Activated CD4-positive, alpha-beta T cell treated with anti-CD3 and anti-CD28 coated beads, Interleukin-10, Interleukin-2, amounts not matched to agents 100 ng/mL and 50 ng/mL, durations not matched to agents 16 hours and 8 hours (primary cell): ENCODE measurements at places on chromosomes 13 and 19.

- peak; percentile 79 for DNase-seq
These were observed 2.9 kb downstream of the WDR83 start for GRCh38 chr19:12669270-12670158.

DNA sequence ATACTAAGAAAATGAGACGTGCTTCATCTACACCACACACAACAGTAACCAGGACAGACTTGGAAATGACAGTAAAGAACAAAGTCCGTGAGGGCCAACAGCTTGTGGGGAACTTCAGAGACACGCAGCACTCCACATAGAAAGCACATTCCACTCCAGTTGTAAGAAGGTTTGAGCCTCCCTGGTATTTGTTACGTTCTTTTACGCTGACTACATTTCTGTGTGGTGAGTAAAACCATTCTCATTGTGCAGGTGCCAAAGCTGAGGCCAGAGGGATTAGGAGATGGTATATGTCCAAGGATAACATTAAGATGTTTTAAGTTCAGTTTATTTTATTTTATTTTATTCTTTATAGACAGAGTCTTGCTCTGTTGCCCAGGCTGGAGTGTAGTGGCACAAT, 1189.9 kb downstream of the UQCRFS1 start:
- DNase-seq, result no peak

DNA sequence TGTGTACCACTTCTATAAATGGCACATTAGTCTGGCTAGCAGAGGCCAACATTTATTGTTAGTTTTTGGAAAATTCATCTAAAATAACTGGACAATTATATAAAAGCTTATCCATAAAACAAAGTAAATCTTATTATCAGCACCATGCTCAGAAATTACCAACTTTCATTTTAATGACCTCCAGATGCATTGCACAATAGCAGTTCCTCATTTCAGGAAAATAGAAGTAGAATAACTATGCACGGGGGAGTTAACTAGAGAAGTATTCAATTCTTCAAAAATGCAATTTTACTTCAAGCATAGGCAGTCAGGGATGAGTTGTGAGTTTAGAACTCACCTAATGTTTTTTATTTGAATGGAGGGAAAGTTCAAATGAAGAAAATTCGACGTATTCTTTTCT, 1023.5 kb downstream of the PCDH17 start:
- no peak for DNase-seq

DNA sequence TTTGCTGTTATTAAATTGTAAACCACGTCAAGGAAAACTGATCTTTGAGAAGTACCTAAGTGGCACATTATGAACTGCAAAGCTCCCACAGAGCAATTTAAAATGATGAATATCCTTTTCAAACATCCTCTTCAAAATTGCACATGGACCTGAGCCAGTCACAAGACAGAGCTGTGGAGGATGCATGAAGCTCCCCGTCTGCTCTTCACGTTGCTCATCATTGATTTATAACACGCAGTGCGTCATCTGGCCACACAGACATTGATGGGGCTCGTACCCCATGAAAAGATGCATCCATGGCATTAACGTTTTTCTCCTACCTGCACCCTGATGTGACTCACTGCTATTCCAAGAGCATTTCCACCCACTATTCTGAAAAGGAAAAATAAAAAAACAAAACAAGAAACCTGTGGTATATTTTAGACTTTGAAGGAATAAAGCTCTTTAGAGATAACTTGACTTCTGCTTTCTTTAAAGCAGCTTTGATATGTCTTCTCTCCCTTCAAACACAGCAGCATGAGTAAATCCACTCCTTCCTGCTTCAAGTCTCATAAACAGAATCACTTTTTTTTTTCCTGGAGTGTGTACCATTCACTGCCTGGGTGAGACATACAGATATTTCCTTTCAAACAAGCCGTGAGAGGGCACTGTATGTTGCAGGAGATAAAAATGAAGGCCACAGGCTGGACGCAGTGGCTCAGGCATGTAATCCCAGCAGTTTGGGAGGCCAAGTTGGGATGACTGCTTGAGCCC, 7.2 kb upstream of the SERTM1 start:
- no peak for DNase-seq

DNA sequence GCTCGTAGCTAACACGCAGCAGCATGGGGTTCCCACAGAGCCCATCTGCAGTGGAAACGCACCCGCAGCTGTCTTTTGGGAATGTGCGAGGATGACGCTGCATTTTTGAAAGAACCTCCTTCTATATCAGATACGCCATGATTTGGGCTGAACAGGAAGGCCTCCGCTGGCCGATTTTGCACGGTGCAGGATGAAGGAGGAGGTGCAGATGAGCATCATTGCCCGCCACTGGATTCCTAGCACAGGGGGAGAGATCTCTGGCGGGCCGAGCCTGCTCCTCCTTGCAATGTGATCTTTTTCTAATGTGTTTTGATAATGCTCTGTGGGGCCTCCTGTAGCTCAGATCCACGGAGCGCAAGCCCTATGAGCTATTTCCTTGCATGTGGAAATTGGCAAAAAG, 55.5 kb downstream of the EFNB2 start:
- no peak for DNase-seq
